Kidney glomerular epithelial cell (primary cell): ENCODE measurements at places on chromosomes 5 and 9.

DNA sequence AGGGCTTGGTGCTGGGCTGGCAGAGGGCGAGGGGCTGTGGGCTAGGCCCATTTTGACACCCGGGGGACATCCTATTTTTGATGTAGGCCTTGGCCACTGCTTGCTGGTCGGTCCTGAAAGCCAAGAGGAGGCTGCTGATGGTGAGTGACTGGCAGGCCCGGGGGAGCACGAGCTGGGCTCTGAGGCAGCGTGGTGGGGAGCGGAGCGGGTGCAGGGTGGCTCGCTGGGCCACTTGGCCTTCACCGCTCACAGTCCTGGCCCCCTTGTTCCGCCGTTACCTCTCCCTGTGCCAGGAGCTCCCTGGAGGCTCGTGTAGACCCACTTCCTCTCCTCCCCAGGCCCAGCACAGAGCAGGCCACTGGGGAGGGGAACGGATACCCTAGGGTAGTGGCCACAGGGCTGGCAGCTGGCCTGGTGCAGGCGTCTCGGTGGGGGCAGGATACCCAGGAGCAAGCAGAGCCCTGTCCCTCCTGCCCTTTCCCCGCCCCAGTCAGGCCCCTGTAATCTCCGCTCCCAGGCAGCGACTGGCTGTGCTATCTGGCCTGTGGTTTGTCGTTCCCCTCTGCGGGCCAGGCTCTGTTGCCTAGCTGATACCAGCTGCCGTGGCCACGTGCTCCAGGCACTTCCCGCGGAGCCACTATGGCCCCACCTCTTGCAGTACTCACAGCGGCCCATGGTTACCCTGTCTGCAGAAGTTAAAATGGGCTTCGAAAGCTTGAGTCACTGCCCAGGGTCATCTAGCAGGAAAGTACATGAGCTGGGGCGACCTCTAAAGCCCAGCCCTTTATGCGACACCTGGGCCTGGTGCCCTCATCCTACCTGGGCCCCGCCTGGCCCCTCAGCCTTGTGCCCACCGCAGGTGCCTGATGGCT, 11.7 kb upstream of the DOLPP1 start:
- DNase-seq: no peak

DNA sequence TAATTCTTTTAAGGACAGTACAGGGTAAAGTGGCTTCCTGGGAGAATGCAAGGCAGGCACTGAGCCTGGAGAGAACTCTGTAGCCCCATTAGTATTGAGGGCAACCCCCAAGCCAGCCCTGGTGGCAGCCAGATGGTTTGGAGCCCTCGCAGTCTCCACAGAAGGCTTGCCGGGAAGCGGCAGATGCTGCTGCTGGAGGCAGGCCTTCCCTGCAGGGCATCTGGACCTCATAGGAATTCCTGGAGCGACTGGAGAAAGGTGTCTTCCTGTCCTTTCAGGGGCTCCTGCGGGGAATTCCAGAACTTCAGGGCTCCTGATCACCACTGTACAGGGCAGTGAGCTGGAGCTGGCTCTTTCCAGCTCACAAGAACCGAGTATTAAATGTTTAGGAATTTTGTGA, 167.5 kb downstream of the INSYN2B start:
- DNase-seq: no peak

DNA sequence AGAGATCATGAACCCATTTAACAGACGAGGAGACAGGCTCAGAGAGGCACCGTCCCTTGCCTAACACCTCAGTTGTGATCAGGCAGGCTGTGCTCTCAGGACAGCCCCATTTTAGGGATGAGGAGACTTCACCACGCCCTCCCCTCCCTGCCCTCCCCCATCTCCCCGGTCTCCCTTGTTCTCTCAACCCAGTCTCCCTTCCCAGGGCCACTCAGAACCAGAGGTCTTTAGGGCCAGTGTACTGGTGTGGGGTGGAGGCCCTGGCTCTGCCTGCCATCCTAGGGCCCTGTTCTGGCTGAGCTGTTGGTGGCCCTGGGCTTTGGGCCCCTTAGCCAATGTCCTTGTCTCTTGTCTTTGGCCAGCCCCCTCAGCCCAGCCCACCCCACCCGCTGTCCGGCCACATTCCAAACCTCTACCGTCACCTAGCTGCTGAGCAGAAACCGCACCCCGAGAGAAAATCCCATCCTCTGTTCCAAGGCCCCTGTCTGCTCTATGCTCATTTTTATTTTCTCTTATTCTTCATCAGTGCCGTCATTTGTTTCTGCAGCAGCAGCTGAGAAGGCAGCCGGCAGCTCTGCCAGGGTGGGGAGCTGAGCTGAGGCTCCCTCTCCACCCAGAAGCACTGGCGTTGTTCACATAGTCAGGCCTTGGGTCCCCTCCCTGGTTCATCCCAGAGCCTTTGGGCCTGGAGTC, 33.9 kb downstream of the OLFML2A start:
- peak; percentile 84 for DNase-seq

- no peak for DNase-seq
Observed at GRCh38 chr5:76547242-76547890, 75.8 kb downstream of the F2RL2 start.

GRCh38 chr5:6755519-6755918, 42.3 kb downstream of the TENT4A start:
- DNase-seq: no peak

DNA sequence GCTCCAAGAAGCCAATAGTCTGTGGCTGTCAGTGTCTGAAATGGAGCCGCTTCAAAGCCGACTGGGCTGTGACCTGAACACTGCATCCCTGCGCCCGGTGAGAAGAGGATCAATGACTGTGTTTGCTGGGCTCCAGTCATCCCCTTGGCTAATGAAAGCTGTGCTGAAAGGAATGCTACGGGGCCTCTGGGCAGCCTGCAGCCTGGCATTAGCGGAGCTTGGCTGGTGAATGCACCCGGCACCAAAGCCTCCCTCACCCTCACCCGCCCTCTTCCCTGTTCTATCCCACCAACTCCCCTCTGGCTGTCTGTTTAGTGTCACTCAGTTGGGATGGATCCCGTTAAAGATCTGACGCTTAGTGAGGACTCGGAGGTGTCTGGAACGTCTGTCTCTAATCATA, 355.3 kb downstream of the BNC2 start:
- DNase-seq: no peak
